ENCODE measurements at places on chromosomes 6 and 20.

- DNase-seq = no peak
Measured at GRCh38 chr6:30703821-30704220, 13.0 kb upstream of the NRM start.

DNA sequence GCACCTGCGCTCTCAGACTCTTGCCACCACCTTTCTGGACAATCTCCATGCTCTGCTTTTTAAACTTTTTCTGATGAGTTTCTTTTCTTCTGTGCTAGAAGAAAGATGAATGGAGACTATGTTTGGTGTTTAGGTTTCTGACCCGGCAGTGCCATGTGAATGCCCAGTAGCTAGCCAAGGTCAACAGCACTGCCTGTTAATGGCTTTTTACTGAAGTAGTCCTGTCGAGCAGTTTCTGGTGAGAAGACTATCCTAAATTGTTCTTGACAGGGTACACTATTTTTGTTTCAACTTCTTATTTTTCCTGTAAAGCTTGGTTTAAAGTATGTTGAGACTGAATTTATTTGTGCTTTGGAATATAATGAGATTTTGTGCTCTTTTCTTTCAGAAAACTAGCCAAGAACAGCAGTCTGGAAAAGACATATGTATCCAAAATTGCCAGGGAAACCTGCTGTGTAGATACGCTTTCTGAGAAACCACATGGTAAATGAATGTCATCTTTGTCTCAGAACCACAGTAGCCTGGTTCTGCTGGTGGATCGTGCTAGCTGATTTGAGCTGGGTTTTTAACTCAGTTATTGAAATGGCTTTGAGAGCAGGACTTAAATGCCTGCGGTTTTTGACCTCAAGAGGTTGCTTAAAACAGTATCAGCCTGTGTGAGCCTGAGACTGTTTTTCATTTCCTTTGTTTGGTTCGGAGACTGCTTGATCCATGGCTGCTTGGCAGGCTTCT lies 48.1 kb downstream of the KCNS1 start:
- DNase-seq = no peak

DNA sequence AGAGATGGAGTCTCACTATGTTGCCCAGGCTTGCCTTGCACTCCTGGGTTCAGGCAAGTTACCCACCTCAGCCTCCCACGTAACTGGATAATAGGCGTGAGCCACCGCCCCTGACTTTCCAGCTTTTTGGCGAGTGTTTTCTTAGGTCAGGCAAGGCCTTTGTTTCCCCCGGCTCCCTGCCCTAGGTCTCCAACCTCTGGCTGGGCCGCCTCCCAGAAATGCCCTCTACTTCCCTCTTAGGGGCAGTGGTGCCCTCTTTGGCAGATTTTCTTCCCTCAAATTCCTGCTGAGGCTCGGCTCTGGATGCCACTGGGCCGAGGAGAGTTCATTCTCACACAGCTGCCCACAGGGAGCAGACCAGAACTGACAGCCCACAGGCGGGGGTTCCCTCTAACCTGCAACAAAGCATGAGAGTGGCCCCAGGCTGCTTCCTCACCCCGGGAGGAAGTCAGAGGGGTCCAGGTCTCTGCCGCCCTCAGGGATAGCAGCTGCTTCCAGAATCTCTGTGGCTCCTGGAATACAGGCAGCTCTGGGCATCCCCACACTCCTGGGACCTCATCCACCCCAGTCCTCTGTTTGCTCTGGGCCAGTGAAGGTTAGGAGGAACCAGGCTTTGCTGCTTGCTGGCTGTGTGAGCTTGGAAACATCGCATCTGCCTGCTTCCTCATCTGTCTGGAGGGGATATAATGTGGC lies 56.5 kb downstream of the TCP11 start:
- no peak for DNase-seq

DNA sequence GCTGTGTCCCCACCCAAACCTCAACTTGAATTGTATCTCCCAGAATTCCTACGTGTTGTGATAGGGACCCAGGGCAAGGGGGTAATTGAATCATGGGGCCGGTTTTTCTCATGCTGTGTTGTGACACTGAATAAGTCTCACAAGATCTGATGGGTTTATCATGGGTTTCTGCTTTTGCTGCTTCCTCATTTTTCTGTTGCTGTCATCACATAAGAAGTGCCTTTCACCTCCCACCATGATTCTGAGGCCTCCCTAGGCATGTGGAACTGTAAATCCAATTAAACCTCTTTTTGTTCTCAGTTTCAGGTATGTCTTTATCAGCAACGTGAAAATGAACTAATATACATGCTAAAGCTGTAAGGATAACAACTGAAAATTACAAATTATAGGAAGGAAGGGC lies 88.3 kb downstream of the CDYL start:
- no peak for DNase-seq

- peak; percentile 34 for DNase-seq
Measured at GRCh38 chr20:62066339-62066982, 780 bp upstream of the TAF4 start.

DNA sequence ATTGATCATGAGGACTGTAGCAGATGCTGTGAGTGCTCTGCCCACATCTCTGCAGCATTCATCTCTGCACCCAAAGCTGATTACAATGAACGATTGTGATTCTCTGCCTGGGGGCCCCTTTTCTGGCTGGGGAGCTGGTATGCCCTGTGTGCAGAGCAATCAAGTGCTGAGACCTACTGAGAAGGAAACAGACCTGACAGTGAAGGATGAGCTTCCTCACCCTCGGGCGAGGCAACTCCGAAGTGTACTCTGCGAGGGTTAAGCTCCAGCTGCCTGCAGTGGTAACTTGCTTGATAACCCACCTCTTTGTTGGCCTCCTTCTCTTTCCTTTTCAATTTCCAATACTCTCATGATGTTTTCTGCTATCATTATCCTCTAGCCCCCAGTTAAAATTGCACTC lies 289.7 kb upstream of the RNF24 start:
- no peak for DNase-seq

DNA sequence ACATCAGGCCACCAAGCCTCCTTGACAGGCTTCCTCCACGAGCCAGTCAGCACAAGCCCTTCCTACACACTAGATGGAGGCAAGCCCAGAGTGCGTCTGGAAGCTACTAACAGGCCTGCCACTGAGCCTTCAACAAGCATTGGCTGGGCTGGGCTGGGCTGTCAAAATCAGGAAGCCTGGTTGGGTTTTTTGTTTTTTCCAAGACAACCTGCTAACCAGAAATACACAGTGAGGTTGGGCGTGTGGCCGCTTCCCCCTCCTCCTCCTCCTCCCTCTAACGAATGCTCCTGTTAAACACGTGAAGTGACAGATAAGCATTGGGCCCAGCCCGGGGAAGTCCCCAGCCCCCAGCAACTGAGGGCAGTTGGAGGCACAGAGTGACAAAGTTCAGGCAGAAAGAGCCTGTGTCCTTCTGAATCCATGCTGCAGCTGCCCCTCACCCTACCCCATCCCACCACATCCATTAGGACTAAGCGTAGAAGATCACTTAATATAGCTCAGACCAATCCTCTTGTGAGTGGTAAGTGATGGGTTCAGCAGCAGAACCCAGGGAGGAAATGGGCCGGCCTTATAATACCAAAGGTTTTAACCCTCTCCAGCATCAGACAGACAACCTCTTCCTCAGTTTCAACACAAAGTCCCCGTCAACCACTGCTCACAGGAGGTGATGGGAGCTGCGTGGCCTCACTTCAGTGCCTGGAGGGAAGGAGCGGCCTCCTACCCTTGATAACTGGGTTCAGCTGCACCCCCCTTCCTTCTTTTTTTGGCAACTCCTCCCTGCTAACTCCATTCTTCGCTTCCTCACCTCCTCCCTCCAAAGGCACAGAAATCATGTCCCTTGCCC lies 1.1 kb downstream of the NFATC2 start:
- DNase-seq = peak; percentile 75

DNA sequence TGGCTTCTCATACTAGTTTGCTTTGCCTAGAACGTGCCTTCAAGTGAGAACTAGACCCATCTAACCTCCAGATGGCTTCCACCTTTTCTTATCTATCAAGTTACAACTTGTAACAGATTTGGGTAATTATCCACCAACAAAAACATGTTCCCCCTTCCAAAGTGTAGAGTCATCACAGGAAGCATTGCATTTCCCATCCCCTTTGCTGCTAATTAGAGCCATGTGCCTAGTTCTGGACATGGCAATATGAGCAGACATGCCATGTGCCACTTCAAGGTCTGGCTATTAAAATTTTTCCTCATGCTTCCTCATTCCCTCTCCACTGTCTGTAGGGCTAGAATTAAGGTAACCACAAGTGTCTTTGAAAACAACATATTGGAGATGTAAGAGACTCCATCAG lies 814.4 kb downstream of the TENT5A start:
- DNase-seq = no peak

- no peak for DNase-seq
Measured at GRCh38 chr20:20073801-20074371, 21.6 kb downstream of the CFAP61 start.

- DNase-seq = no peak
Measured at GRCh38 chr6:133166766-133167165, 74.4 kb upstream of the EYA4 start.

DNA sequence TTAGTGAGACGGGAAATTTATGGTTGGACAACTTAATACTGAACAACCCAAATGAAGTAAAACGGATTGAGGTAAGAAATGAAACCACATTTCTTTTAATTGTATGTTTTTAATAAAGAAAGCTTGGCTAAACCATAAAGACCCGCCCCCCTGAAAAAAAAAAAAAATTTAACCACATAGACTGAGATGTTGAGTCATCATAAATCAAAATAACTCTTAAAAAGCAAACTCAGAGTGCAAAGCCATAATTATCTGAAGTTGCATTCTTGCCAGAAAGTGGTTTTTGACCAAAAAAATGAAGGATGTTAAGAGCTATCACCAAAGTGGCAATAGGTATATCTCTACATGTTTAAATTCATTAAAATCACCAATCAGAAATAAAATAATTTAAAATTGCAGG lies 101.8 kb upstream of the COL21A1 start:
- DNase-seq = no peak

- no peak for DNase-seq
Measured at GRCh38 chr20:57950764-57951485, 241.1 kb upstream of the PMEPA1 start.
